ENCODE measurements at places on chromosomes 1 and 21.

DNA sequence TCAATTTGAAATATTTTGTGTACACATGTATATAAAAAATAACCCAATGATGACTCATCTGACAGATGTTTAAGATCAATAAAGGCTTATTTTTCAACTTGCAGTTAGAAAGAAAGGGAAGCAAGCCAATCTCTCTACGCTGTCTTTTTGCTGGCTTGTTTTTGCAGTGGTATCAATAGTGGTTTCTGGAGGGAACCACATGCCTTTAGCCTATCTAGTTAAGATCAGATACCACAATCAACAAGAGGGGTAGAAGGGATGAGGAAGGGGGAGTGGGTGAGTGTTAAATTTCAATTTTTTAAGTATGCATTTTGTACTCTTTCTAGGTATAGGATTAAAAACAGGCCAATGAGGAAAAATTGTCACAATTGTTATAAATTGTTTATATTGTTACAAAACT, 276.2 kb downstream of the KCNH1 start:
- DNase-seq, result no peak

DNA sequence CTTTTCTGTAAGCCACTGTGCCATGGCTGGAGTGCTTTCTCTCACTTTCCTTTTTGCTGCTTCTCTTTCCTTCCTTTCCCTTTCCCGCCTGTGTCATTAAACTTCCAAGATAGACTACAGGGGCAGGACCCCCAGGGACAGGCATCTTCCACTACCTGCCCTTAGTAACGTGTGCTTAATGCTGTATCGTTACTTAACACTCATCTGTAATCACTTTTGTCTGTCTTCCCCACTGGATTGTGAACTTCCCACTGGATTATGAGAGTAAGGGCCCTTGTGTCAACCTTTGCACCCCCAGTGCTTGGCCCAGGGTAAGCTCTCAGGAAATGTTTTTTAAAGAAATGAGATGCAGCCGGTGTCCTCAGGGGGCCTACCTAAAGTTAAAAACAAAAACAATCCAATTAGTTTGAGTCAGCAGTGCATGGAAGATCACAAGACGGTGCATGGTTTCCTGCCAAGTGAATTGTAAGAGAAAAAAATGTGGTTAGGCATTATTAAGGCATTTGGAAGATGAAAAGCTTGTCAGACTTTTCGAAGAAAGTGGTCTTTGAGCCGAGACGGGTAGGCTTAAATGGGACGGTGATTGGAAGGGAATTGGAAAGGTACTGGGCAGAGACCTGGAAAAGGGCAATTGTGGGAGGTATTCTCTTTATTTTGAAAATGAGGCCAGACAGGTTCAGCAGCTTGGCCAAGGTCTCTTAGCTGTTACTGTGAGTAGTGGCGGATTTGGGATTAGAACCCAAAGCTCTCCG, 958 bp downstream of the LYPLAL1 start:
- DNase-seq, result no peak

DNA sequence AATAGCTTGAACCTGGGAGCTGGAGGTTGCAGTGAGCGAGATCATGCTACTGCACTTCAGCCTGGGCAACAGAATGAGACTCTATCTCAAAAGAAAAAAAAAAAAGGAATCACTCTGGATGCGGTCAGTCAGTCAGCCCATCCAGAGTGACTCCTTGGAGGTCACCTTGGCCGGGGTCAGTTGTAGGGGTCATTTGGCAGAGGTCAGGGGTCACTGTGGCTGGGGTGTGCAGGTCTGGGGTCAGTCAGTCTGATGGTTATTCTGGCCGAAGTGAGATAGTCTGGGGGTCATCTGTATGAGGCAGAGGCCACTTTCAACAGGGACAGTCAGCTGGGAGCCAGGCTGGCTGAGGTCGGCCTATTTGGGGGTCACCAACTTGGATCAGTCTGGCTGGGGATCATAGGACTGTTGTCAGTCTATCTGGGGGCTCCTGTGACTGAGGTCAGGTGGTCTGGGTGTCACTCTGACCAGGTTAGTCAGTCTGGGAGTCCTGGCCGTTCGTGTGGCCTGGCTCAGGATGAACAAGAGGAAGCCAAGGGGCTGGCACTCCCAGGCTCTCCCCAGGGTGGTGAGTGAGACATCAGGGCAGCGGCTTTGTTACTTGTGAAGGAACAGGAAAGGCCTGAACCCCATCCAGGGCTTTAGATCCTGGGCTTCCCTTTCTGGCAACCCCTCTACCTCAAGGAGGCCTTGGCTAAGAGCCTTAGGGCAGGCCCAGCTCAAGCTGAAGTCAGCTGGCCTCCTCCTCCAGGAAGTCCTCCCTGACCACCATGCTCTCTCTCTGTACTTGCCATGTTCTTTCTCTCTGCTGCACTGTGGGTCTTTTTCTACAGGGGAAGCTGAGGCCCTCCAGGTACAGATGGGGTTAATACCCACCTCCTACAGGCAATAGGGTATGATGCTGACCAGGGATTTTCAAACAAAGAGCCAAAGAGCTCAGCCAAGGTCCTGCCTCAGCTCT, 15.1 kb downstream of the PTPRU start:
- DNase-seq, result no peak

DNA sequence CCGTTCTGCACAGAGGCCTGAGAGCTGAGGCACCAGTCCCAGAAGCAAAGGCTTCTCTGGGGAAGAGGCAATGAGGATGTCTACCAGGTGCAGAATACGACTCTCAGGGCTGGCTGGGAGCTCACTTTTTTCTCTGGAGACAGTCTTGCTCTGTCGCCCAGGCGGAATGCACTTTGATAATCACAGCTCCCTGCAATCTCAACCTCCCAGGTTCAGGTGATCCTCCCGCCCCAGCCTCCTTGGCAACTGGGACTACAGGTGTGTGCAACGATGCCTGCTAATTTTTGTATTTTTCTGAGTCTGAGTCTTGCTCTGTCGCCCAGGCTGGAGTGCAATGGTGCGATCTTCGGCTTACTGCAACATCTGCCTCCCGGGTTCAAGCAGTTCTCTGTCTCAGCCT, 17.6 kb downstream of the NADK start:
- no peak for DNase-seq

GRCh38 chr1:185464777-185465176, 147.7 kb upstream of the IVNS1ABP start:
- no peak for DNase-seq

- DNase-seq, result no peak
Measured at GRCh38 chr1:204744107-204744779, 58.7 kb upstream of the LRRN2 start.

- DNase-seq, result peak; percentile 93
Measured at GRCh38 chr21:46116776-46117585, 19.1 kb downstream of the COL6A2 start.

GRCh38 chr1:231069333-231069732, 29.3 kb upstream of the FAM89A start:
- DNase-seq, result no peak

- DNase-seq, result no peak
Measured at GRCh38 chr21:42097274-42097673, 26.2 kb downstream of the UMODL1 start.

All from chondrocyte (in vitro differentiated cells).